ENCODE measurements at places on chromosomes 16 and 17. TPM values are rescaled to one million over a fixed set of nuclear protein-coding genes. Genes with fewer than 3 reads are reported as not detected.

GRCh38 chr16:56728027-56728426 is 1.9 kb upstream of the NUP93 start:
- DNase-seq = no peak

DNA sequence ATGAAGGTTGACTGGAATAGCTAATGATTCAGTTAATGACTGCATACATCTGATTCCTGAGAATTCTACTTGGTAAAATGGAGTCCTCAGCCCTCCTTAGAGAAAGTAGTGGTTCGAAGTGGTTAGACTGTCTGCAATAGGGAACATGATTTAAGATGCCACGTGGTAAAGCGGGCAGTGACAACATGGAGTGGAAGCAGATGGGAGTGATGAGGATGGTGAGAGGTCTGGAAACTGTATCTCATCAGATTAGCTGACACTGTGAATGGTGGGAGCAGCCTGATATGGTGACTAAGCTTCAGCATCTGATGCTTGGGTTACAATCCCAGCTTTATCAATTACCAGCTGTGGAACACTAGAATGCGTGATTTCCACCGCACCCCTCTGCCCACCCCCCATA is 8.4 kb downstream of the CDH11 start:
- no peak for DNase-seq

DNA sequence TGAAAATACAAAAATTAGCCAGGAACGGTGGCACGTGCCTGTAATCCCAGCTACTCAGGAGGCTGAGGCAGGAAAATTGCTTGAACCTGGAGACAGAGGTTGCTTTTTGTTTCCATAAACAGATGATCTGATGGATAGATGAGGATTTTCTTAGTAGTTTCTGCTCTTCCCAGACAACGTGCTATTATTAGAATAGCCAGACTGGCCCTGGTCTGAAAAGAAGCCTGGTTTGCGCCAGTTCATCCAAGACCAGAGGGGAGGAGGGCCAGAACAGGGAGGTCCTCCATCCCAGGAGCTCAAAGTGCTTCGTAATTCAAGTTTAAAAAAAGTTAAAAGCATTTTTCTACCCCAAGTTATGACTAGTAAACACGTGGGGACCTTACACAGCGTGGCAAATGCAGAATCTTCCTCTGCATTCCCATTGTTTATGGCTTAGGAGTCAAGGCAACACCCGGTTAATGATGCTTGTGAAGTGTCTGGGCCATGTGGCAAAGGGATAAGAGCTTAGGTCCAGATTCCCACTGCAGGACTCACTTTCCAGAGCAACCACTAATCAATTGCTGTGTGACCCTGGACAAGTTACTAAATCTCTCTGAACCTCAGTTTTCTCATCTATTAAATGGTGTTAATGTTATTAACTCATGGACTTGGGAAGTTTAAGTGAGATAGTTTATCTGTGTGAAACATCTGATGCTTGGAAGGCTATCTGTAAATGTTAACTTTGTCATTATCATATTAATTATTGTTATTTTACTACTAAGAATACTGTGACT is 205.4 kb downstream of the CCDC182 start:
- DNase-seq = no peak

- DNase-seq = no peak
These were observed 1.8 kb upstream of the SLC4A1 start for GRCh38 chr17:44269535-44270240.

The SALL1 gene
- polyA plus RNA-seq = not detected

DNA sequence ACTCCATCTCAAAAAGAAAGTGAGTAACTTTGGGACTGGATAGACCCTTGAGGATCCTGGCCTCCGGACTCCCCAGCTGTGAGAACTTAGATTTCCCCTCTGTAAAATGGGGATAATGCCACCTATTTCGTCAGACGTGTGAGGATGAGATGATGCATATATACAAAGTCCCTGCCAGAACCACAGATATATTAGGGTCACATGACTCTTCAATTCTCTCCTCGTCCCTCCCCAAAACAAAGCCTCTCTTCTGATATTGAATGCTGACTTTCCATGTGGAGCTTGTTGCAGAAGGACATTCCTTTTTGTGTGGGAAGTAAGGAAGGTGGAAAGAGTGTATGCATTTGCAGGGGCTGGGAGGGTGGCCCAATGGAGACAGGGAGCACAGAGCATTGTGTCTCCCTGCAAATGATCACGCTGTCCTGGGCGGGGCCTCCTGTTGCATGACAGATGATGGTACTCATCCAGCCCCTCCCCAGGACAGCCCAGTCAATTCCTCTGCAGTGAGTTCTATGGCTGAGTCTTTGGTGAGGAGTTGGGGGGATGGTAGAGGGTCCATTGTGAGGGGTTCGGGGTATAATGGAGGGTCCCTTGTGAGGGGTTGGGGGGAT is 35.1 kb upstream of the MGAT5B start:
- no peak for DNase-seq
